SHP77 treated with DMSO at 0.1 percent for 48 hours (cell line): ENCODE measurements at places on chromosomes 4 and X.

DNA sequence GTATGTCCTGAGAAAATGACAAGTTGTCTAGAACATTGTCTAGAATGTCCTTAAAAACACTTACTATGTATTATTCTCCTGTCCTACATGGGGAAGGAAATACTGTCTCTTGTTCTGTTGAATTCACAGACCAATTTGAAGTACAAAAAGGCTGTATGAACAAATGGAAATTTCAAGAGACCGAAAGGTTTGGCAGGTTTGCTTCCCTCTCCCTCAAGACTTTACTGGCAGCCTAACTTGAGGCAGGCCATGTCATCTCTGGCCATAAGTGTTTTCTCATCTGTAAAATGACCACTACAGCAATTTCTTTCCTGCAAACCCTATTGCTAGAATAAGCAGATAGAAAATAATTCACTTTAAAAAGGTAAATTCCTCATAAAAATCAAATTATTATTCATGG, 191.2 kb upstream of the BMP3 start:
- DNase-seq: no peak

GRCh38 chr4:108126806-108127205, 41.9 kb downstream of the LEF1 start:
- no peak for DNase-seq

- DNase-seq: no peak
These were observed 47.3 kb upstream of the SMIM31 start for GRCh38 chr4:164706675-164707074.

GRCh38 chr4:151117371-151117962, 18.0 kb downstream of the RPS3A start:
- no peak for DNase-seq
